Iris pigment epithelial cell (primary cell): ENCODE measurements at places on chromosomes 2 and 18.

DNA sequence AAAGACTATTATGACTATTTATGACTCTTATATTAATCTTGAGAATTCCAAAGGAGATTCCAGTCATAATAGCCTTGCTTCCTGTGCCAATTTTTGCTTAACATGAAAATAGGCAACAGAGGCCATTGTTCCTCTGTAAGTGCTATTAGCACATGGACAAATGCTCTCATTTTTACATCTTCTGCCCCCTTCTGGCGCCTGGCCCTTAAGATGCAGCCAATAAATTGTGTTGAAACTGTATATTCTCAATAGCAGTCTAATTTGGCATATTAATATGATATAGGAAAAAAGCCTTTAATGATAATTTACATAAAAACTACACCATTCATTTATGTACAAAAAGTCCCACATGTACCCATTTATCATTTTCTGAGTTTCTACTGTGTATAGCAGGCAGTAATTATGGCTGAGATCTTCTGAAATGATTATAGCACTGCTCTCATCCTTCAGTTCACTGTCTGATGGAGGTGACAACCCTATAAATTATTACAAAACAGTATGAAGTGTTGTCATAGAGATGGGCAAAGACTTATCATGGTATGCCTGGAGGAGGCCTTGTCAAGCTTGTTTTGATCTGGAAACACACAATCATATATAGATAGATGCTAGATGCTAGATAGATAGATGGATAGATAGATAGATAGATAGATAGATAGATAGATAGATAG, 613.3 kb downstream of the TSN start:
- no peak for DNase-seq

DNA sequence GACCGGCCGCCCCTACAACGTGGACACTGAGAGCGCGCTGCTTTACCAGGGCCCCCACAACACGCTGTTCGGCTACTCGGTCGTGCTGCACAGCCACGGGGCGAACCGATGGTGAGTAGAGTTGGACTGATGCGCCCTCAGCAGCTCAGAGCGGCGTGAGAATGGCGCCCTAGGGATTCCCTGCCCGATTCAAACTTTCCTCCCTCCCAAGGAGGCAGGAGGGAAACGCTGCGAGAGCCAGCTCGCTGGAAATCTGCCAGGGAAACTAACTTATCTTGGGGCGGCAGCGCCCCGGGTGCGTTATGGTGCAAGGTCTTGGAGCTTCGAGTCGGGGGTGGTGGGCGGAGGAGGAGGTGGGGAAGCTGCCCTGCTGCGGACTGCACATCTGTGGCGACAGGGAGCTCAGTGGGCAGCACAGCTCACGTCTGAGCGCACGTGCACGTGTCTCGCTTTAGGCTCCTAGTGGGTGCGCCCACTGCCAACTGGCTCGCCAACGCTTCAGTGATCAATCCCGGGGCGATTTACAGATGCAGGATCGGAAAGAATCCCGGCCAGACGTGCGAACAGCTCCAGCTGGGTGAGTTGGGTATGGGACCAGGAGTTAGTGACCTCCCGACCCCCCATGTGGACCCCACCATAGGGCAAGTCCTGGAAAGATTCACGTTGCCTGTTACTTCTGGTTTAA, 697 bp downstream of the ITGA4 start:
- DNase-seq = peak; percentile 67

- DNase-seq = no peak
Measured at GRCh38 chr18:60038731-60039130, 138.9 kb downstream of the PMAIP1 start.

DNA sequence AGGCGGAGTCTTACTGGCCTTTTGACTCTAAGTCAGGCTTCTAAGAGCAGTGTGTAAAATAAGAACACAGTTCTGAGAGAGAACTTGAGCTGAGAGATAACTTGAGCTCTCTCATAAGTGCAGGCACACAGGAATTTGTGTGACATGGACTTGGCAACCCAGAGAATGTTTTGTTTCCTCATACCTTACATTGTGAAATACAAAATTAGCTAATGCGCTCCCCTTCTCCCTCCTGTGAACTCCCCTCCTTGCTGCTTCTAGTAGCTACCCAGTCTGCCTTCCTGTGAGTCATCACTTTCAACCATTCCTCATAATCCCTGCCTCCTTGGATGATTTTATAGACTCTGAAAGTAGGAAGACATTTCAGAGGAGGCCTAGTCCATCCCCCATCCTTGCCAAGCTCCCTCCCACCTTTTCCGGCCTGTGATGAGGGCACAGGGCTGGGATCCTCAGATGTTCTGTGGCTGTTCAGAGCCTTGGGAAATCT, 22.6 kb downstream of the FER1L5 start:
- peak; percentile 100 for DNase-seq

DNA sequence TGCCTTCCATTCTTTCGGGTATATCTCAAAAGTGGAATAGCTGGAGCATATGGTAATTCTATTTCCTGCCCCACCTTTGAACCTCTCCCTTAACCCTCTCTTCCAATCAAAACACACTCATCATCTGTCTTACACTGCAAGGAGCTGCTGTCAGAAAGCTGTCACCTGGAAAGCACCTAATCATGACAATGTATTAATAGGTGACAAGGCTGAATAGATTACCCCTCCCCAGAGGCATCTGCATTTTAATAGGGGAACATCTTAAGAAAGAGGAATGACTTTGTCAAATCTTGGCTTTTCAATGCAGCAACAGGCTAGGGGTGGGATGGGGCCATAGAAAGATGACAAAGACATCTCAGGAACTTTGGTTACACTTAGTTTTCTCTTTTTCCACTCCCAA, 41.3 kb downstream of the CHMP3 start:
- no peak for DNase-seq

GRCh38 chr18:23560186-23560585, 26.1 kb downstream of the NPC1 start:
- no peak for DNase-seq

DNA sequence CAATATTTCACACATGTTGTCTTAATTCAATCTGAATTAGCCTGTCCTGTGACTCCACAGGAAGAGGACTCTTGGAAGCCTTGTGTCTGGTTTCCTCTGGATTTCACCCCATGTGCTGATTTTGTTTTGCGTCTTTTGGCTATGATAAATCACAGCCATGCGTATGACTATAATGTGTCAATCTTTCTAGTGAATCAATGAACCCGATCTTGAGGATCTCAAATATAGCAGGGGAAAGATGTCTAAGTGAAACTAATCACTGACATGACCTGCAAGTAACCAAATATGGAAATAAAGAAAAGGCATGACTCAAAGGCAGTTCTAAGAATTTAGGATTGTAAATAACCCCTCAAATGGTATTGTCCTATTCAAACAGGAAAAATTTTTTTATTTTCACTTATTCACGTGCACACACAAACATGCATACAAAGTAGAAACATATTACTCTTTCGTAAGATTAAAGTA, 8.2 kb downstream of the WDFY1 start:
- DNase-seq = no peak

GRCh38 chr18:33466822-33467221, 26.3 kb upstream of the CCDC178 start:
- no peak for DNase-seq

- DNase-seq = no peak
Measured at GRCh38 chr18:57063601-57064103, 83.2 kb upstream of the BOD1L2 start.

DNA sequence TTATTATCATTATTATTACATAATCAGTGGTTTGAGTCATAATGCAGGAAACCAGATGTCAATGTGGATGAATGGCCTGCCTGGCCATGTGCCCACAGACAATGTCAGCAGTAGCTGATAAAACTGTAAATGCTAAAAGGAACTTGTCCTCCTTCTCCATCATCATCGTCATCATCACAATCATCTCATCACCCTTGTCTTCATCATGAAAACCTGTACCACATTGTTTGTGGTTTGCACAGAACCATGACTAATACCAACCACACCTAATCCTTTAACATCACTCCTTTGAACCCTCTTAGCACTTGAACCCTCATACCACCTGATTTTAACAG, 96.0 kb downstream of the HNMT start:
- DNase-seq = peak; percentile 89

GRCh38 chr2:135150725-135151124, 98.6 kb downstream of the RAB3GAP1 start:
- peak; percentile 26 for DNase-seq

DNA sequence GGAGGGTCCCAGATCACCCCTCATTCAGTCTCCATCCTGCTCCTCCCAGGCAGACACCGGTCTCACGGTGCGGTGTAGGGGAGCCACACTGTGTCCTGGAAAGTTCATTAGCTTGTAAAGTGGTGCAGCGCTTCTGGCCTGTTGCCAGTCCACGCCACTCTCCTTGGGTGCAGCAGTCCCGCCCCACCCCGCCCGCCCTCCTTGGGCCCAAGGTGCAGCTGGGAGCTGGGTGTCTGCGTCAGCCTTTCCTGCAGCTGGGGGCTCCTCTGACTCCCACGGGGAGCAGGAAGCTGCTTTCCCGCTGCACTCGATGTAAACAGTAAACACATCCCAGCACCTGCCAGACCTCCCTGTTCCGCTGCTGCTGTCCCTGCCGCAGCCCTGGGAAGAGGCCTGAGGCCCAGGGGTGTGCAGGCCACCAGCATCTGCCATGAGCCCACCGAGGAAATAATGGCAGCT, 53.8 kb upstream of the ASB18 start:
- DNase-seq = no peak

GRCh38 chr2:88967844-88968243, 276.4 kb downstream of the RPIA start:
- DNase-seq = no peak

- DNase-seq = no peak
Measured at GRCh38 chr18:58194028-58194427, 150.0 kb downstream of the NEDD4L start.

- no peak for DNase-seq
Measured at GRCh38 chr2:122545821-122546220, 790.4 kb downstream of the TSN start.

DNA sequence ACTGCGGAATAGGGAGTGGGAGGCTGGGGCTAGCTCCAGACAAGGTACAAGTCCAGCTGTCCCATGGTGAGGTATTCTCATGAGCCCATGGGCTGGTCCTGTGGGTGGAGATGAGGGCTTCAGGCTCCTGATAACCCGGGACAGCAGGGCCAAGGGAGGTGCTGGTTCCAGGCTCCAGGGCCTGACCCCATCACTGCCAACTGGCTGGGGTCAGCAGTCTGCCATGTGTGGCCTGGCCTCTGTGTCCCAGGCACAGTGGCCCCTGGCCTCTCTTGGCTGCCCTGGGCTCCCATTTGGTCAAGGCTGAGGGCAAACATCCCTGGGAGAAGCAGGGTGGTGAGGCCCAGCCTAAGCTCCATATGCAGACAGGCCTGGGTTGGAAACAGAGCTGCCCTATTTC, 966 bp upstream of the OXER1 start:
- no peak for DNase-seq

DNA sequence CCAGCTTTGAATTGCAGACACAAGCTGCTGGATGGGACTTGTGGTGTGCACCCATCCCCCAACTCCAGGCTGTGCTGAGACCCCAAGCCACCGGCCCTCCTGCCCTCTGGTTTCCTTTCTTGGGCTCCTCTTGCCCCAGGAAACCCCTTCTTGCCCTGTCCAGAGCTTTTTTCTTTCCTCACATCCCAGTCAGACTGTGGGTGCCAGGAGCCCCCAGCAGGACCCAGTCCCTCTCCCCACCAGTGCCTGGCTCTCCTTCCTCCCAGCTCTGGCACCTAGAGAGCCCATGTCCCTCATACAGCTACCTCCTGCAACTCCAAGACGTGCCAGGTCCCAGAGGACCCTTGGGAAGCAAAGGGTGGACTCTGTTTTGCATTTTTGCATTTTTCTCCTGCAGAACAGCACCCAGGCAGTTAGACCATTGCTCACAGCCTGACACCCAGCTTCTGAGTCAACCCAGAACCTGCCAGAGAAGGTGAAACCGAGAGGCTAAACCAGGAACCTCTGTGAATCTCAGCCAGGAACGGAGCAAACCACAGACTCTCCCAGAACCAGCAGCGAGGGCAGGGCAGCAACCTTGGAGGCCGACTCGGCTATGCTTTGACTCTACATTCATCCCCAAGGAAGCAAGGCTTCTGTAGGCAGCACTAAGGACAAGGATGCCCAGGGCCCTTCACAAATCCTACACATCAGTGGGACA, 221.1 kb downstream of the ANAPC1 start:
- peak; percentile 64 for DNase-seq
